IPS DF 6.9 (cell line): ENCODE measurements at places on chromosomes 1 and 21.

DNA sequence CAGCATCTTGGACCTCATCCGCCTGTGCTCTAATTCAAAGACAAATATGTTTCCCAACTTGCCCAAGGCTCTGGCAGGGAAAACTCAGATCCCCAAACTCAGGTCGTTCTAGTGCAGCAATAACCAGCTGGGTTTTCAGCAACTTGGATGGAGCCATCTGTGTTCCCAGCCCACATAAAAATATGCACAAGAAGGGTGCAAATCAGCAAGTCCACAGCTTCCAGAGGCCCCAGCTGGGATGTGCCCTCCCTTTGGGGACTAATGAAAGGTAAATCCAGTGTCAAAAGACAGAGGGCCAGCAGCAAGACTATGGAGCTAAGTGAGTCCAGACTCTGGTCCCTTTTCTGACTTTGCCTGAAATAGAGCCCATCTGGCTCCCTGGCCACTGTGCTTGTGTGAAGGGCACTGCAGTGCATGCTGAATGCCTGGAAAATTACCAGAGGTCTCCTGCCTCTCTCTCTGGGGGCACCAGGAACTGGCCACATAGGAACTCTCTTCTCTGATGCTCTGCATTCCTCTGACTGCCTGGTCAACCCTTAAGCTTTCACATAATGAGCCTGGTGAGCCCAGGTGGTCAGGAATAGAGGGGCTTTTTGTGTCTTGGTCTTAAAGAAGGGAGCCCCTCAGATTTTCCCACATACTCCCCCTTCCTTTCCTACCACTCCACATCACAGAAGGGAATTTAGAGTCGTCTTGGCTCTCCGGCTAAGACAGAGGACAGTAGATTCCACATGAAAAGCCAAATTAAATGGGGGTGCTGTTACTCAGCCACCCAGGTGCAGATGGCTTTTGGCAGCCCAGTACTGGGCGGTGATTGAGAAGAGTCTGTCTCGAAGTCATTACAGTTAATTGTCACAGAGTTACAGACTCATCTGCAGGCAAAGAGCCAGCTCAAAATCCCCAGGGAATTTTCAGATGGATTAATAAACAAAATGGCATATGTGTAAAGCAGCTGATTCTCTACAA lies 88.1 kb upstream of the C1orf21 start:
- no peak for DNase-seq

DNA sequence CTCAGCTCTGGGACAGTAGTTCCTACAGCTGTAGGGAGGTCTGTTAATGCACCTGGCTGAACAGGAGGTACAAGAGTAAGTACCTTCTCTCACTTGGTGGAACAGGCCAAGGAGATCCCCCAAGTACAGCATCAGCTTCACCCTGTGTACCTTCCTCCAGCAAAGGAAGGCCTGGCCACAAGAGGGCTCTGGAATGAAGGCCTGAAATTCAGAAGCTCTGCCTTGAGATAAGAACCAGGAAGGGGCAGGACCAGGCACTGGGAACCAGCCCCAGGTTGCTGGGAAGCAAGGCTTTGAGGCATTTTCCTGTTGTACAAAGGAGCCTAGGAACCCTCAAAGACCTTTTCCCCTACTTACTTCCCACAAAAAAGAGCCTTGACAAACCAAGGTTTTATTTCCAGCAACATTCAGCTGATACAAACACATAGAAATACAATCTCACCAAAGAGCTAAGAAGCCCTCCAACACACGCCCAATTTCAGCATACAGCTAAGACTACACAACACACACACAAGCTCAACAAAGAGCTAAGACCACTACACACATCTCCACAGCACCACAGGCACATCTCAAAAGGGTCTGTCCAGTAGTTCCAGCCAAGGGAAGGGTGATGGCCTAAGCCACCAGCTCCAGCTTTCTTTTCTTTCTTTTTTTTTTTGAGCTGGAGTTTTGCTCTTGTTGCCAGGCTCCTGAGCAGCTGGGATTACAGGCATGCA lies 23.5 kb downstream of the F11R start:
- no peak for DNase-seq

DNA sequence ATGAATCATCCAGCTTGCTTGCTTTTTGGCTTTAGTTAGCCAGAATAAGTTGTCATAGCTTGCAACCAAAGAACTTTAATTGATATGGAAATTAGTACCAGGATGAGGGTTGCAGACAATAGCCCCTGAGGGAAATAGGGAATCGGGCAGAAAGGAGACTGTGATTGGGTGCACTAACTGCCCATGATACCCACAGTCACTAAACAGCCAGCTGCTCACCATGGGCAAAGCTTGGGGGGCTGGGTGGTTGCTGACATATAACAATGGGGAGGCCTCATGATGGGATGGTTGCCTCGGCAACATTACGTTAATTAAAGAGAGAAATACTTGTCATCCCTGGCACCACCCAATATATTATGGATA lies 17.8 kb upstream of the PLA2G2E start:
- no peak for DNase-seq

- no peak for DNase-seq
Measured at GRCh38 chr1:14539953-14540563, 58.4 kb upstream of the KAZN start.

DNA sequence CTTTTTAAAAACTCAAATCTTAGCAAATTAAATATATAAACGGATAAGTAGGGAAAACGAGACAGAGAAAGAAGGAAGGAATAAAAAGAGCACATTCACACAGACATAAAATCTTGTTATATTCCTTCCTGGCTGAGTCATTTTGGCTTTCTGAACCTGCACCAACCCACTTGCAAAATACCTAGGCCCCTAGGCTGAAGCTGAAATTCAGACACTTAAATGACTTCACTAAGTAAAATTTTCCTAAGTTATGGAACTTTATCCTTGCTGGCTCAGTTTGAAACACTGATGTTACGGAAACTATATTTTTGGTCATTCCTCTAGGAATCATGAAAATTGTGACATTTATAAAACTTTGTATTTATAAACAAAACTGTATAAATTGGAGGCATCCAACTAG lies 462.8 kb upstream of the NFIA start:
- DNase-seq = no peak

DNA sequence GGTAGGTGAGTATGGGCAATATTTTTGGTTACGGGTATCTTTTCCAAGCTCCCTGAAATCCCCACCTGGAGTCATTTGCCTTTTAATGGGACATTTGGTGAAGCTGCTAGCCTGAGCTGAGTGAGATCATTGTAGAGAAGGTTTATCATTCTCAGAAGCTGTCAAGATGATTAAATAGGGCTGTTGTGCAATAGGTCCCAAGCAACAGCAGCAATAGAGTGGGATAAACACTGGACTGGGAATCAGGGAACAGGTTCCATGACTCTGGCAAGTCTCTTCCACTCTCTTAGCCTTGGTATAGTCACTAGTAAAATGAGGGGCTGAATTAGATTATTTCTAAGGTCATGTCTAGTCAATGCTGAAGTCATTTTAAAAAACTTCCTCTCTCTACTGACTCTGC lies 30.3 kb upstream of the FAM78B start:
- DNase-seq = no peak
